ENCODE measurements at places on chromosomes 1 and 21.

- DNase-seq, result no peak
Measured at GRCh38 chr1:37342736-37343135, 131.6 kb upstream of the ZC3H12A start.

DNA sequence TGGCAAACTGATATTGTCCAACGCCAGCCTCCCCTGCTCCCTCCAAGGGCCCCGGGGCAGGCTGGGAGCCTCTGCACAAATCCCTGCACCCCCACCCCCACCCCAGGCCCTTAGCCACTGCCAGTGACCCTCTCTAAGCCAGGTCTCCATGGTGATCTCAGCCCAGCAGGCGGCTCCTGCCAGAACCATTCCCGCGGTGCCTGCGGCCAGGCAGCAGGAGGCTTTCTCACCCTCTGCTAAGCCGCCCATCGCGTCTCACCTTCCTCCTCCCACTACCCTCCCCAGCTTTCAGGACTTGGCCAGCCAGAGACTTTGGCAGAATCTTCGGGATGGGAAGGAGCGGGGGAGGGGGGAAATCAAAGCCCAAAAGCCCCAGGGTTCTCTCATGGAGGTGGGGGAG is 46.8 kb upstream of the WASF2 start:
- DNase-seq, result peak; percentile 80

- DNase-seq, result no peak
Measured at GRCh38 chr1:217911908-217912307, 280.8 kb downstream of the SPATA17 start.

DNA sequence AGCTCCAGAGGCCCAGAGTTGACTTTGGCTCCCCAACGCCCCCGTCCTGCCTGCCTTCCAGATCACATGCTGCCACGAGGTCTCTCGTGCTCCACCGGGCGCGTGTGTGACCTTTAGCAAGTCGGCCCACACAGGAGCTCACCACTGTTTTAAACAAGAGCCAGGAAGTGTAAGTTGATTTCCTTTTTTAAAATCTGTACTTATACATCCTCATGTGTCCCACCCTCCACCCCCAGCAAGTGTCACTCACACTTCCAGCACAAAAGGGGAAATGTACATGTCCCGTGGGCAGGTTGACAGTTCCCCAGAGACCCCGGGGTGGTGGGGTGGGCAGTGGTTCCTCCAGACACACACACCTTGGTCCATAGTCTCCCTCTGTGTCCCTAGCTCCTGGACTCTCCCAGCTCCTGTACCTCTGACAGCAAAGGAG is 84.4 kb downstream of the STUM start:
- peak; percentile 35 for DNase-seq

DNA sequence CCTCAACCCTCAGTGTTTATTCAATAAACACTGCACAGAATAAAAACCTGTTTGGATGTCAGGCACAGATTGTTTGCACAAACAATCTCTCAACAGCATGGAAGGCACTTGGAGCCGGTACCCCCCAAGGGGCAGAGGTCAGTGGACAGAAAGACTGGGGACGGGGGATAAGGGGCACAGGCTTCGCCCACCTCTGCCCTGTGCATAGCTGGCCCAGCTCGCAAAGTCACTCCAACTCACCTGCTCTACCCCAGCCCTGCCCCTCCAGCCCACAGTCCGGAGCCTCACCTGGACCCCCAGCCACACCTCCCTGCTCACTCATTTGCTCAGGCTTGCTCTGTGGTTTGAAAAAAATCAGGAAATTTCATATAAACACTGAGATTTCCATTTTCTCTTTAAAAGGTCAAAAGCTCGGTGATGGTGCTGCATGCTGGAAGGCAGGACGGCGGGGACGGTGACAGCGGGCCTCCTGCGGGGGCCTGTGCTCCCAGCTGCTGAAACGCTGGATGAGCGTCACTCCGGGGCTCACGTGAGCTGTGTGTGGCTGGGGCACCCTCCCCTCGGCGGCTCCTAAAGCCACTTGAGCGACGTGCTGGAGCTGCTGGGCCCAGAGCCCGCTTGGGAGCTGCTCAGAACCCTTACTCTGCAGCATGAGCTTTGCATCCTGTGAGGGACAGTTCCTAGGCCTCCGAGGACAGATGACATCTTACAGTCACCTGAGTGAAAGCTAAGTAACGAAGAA is 54.5 kb downstream of the PRDM15 start:
- DNase-seq, result no peak

DNA sequence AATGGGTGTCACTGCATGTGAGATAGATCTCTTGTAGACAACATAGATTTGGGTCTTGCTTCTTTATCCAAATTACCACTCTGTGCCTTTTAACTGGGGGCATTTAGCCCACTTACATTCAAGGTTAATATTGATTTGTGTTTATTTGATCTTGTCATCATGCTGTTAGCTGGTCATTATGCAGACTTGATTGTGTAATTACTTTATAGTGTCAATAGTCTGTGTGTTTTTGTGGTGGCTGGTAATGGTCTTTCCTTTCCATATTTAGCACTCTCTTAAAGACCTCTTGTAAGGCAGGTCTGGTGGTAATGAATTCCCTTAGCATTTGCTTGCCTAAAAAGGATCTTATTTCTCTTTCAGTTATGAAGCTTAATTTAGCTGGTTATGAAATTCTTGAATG is 29.6 kb downstream of the ZNF691 start:
- no peak for DNase-seq
